ENCODE measurements at places on chromosomes 12 and 14.

DNA sequence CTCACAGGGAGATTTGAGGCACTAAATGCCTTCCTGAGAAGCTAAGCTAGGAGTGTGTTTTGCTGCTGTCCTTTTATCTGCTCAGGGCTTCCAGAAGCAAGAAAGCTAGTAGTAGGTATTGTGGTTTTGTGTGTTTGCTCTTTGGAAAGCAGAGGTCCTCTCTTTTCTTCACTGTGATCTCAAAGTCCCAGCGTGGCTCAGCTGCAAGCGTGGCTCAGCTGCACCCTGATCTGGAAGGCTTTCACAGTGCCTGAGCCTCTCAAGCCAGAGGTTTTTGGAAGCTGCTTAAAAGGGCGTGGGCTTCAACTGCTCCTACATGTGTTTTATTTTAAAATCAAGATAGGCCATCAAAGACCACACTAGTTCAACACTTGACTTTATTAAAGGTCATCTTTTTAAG, 337.4 kb upstream of the RGS6 start:
- DNase-seq: peak; percentile 38

DNA sequence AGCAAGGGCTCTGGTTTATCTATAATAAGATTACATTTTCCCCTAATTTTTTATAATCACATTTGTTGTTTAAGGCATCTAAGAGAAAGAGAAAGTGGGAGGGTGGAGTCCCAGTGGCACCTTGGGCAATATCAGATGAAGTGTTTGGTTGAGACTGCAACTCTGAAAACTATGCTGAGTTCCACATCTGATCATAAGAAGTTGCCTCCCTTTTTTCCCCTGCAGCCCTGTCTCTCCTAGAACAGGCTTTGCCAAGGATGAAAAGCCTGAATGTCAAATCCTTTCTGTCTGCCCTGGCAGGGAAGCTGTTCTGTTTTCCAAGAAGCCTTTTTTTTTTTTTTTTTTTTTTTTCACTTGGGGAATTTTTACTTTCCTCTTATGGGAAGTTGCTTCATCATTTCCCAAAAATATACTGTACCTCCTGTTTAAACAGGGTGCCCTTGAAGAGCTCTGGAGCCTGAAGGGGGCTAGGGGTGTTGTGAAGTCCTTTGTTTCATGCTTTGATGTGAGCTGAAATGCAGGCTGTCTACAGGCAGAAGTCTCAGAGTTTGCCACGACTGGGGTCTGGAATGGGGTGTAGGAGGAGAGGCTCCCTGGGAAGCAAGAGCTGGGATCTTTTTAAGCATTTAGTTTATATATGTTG, 71.3 kb downstream of the SUSD6 start:
- DNase-seq: peak; percentile 16

- no peak for DNase-seq
Observed at GRCh38 chr12:6664902-6665301, 2.0 kb upstream of the ING4 start.

GRCh38 chr14:93914278-93914677, 12.9 kb upstream of the FAM181A start:
- DNase-seq: peak; percentile 2

DNA sequence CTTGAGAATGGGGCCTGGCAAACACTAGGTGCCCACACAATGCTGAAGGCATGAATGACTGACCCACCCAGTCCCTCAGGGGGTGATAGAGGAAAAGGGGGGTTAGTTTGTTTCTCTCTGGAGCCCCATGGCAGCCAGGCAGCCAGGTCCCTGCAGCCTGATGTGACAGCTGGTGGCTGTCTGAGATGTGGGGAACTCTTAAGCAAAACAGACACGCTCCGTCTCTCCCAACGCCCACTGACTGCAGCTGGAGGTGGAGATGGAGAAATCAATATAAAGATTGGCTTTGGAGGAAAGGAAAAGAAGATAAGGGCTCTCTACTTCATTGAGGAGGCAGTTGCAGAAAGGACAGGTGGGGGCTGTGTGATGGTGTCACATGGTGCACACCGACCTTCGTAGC, 240.8 kb upstream of the LHX5 start:
- DNase-seq: no peak

DNA sequence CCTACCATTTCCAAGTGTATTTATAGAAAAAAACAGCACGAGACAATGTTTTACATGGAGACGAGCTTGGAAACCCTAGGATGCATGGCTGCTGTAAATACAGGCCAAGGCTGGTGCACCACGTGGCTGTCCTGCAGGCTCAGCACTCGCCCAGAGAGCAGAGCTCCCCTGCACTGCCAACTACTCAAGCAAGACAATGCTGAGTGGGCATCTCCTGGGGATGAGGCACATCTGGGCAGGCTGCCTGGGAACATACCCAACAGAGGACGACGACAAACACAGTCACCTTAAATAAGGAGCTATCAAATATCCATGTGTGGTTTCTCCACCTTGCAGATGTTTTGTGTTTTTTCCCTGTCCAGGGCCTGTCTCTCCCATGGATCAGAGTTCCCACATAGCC, 128.3 kb upstream of the PRMT8 start:
- DNase-seq: no peak

- no peak for DNase-seq
Observed at GRCh38 chr14:100296106-100296651, 10.1 kb downstream of the SLC25A29 start.

DNA sequence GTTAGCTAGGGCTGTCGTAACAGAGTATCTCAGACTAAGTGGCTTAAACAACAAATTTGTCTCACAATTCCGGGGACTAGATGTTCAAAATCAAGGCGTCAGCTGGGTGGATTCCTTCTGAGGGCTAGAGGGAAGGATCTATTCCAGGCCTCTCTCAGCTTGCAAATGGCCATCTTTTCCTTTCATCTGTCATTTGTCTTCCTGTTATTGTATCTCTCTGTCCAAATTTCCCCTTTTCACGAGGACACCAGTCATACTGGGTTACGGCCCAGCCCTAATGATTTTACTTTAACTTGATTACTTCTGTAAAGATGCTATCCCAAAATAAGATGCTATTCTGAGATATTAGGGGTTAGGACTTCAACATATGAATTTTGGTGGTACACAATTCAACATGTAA, 119.0 kb upstream of the CPSF6 start:
- no peak for DNase-seq

GRCh38 chr14:75181293-75182062, 5.1 kb upstream of the TMED10 start:
- no peak for DNase-seq

DNA sequence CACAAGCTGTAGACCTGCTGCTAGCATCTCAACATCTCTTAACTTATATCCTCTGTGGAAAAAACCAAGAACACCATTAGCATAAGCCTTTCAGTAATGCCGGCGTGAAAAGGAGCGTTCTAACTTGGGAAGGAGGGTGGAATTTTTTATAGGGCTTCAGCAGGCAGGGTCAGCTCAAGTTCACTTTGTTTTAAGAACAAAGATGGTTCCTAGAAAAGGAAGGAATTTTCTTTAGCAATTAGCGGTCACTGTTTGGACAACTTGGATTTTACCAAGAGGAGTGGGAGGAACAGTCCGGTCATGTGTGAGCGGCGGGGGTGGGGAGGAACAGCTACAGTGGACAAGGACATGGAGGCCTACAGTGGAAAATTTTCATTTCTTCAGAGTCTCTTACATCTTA, 35.9 kb downstream of the BBS10 start:
- peak; percentile 33 for DNase-seq

- DNase-seq: no peak
Observed at GRCh38 chr12:22982635-22983034, 357.7 kb downstream of the ETNK1 start.

DNA sequence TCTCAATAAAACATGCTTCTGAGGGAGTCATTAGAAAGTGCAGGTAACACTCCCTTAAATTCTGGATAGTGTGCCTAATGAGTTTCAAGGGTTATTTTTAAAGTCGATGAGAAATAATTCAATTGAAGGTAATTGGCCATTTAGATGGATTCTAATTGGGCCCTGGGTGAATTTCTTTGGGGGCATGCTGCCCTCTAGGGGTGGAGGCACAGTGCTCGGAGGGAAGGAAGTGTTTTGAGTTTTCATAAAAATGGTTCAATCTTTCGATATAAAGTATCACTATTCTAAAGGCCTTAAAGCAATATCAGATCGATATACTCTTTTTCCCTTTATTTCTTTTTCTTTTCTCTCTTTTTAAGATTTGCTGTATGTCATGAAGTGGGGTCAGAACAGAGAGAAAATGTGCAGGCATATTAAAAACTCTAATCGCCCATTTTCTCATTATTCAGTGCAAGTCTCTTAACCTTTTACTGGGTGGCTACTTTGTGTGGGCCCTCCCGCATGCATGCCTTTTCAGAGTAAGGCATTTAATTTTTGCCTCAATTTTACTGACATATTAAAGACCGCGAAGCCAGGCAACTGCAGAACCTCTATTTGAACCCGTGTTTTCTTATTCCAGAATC, 25.5 kb downstream of the NKX2-8 start:
- peak; percentile 32 for DNase-seq

GRCh38 chr12:106506691-106507090, 76.1 kb upstream of the RFX4 start:
- DNase-seq: no peak

DNA sequence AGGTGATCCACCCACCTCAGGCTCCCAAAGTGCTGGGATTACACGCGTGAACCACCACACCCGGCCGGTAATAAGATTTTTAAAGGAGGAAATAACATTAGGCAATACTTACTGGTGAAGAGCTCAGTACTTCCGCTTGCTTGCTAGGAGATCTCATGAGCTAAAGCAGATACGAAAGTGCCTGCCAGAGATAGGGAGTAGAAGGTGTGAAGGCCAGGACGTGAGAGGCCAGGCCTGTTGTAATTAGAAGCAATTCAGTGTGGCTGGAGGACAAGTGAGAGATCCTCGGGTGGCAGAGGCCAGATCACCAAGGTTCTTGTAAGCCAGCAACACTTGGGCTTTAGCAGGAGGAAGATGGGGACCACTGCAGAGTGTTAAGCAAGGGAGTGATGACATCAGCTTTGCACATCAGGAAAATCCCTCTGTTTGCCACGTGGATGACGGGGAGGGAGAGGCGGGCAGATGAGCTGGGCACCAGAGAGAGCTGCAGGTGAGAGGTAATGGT, 7.6 kb downstream of the TECPR2 start:
- no peak for DNase-seq

DNA sequence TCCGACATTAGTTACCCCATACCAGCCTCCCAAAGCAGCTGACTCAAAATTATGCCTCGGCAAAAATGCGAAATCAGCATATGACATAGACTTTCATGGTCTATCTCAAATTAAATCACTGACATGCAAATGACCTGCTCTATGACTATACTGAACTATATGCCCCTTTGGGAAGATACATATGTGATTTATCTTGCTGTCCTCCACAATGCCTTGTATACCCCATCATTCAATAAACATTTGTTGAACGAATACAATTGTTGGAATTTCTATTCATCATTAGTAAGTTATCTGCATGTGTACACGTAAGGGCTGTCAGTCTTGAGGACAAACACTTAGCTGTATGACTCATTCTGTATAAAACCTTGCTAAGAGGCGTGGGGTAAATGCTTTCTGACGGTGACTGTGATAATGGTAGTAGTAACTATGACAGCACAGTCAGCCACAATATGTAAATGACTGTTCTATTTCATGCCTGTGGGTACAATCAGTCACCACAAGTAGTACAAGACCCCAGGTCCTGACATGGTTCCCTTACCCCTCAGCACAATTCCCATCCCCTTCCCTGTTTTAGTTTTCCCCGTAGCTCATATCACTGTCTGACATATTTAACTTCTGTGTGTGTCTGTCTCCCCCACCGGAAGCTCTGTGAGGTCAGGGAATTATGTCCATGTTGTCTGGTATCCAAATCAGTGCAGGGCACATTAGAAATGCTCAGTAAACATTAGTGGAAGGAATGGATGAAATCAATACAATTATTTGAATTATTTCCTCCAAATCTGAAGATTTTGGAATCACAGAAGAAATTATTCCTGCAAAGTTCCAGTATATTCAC, 42.8 kb downstream of the STXBP6 start:
- DNase-seq: peak; percentile 96

DNA sequence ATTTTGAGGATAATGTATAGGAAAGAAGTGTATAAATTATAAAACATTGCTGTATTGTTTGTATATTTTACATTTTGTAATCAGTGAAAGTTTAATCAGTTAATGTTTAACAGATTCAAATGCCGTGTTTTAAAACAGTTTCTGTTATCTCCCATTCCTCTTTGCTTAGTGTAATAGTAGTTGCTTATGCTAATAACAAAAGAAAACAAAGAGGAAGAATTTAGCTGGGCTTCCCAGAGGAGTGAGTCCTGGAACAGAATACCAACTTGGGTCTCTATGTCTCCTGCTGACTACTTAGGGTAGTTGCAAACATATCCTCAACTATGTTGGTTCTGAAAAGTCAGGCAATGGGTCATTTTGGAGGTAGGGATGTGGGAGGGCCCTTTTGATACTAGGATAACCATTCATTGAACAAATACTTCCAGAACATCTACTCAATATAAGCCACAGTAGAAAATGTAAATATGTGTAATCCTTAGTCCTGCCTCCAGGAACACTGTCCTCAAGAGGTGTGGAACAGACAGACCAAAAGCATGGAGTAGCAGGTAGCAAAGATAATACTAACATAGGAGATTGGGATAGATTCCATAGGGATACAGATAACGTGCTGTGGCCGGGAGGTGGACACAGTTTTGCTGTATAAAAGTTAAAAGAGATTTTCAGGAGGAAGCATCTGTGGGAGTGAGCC, 36.1 kb upstream of the EVL start:
- DNase-seq: peak; percentile 75

- no peak for DNase-seq
Observed at GRCh38 chr12:29662734-29663323, 120.9 kb downstream of the TMTC1 start.

GRCh38 chr12:47808574-47809365, 10.9 kb downstream of the HDAC7 start:
- peak; percentile 67 for DNase-seq

- peak; percentile 47 for DNase-seq
Observed at GRCh38 chr12:28568704-28569103, 378.4 kb downstream of the CCDC91 start.

GRCh38 chr14:71773898-71774481, 158.2 kb upstream of the RGS6 start:
- no peak for DNase-seq

DNA sequence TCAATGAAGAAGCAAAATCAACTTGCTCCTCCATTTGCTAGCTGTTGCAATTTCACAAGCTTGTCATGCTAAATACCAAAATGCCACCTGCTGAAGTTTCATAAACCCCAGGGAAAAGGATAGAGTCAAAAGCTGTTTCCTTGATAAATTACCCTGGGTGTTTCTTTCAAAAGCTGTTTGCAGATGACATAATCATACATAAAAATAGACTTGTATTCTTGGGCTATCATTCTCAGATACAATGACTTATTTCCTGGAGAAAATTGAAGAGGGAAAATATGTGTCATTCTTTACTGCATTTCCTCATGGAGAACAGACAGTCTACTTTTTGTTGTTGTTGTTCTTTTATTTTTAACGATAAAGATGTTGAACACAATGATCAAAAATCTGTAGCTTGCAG, 119.2 kb downstream of the GALC start:
- no peak for DNase-seq
